Panc1 (cell line): ENCODE measurements at places on chromosomes 11 and 22. TPM values are rescaled to one million over a fixed set of nuclear protein-coding genes. Genes with fewer than 3 reads are reported as not detected.

DNA sequence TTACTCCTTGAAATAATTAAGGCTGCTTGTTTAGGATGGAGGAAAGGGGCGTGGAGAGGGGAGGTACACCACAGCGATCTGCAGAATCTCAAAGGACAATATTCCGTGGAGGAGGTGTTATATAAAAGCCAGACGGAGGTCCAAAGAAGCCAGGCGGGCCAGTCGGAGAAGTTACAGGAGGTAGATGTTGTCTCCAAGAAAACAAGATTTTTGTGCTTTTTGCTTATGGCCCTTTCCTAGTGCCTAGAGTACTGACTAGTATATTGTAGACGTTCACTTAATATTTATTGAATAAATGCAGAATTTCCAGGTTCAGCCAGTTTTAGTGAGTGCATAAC, 761 bp downstream of the ZDHHC13 start:
- no peaks in the 10 kb centered on the region; the same call in 1 of the 2 replicates for H3K36me3 ChIP-seq
- no peak for DNase-seq
- peaks cover 15% of the 10 kb centered on the region for H3K4me1 ChIP-seq
- peaks cover 2% of the 10 kb centered on the region; the same call in 1 of the 2 replicates for H3K27me3 ChIP-seq

DNA sequence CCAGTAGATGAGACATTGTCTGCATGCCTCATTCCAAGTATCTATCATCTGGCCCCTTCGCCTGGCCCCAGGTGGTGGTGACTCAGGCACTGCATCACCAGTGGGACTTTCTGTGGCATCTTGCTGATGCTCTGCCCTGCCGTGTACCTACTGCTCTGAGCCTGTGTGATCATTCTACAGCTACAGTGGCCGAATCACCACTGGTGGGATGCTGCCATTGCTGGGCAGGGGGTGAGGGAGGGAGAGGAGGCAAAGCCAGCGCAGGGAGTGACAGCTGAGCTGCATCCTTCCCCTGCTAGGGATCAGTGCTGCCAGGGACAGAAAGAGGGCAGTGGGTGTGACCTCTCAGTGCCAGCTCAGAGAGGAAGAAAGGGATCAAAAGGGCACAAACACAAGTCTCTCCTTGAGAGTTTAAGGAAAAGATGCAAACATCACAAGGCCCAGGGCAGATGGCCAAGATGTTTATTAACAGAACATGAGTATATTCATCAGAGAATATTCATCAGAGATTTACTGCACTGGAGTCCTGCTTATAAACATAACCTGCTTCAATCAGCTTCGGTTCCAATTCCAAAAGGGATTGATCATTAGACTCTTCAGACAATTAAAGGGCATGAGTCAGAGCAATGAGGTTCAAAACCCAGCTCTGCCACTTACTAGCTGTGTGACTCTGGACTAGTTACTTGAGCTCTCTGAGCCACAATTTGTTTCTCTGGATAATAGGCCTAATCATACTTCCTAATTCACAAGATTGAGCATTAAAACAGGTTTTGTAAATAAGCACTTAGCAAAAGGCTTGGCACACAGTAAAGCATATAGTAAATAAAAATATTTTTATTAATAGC, 109.8 kb downstream of the NAT10 start:
- H3K4me3 ChIP-seq = no peak overlapping the region
- H3K4me1 ChIP-seq = peaks cover 34% of the 10 kb centered on the region
- peak overlapping the region; percentile 40 for H3K27ac ChIP-seq
- peak; percentile 94 for DNase-seq
- H3K36me3 ChIP-seq = no peaks in the 10 kb centered on the region

DNA sequence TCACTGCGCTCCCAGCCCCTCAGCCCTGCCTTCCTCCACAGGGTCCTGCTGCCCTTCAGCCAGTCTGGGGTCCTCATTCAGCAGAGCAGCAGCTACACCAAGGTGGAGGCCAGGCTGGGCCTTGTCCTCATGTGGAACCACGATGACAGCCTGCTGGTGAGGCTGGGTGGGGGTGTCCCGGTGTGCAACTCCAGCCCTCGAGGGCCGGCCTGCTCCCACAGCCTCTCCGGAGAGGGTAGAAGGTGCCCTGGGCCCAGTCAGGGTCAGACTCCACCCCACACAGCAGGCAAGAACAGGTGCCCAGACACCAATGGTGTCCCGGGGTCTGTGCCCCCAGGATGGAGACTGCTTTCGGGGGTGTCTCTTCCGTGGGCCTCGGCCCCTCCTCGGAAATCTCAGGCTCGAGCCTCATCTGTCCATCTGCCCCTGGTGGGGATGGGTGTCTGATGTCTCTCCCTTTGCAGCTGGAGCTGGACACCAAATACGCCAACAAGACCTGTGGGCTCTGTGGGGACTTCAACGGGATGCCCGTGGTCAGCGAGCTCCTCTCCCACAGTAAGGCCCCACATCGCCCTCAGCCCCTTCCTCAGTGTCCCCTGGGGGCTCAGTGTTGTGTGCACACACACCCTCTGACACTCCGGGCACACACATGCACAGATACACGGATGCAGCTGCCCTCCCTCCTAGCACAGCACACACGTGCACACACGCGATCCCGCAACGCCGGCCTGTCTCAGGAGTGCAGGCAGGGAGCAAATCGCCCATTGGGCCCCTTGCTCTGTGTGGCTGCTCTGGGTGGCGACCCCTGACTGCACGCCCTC, 4.9 kb downstream of the MUC5AC start:
- no peaks in the 10 kb centered on the region for H3K27me3 ChIP-seq
- peaks cover 20% of the 10 kb centered on the region for H3K4me1 ChIP-seq
- H3K4me3 ChIP-seq = no peak overlapping the region
- H3K36me3 ChIP-seq = no peaks in the 10 kb centered on the region
- H3K27ac ChIP-seq = no peak overlapping the region
- no peak for DNase-seq

GRCh38 chr22:48737461-48738203, 1090.0 kb downstream of the BRD1 start:
- H3K27ac ChIP-seq = no peak overlapping the region
- H3K27me3 ChIP-seq = no peaks in the 10 kb centered on the region; the same call in 1 of the 2 replicates
- H3K4me3 ChIP-seq = no peak overlapping the region
- no peaks in the 10 kb centered on the region for H3K36me3 ChIP-seq
- H3K4me1 ChIP-seq = no peaks in the 10 kb centered on the region
- DNase-seq = no peak

- no peak overlapping the region for H3K4me3 ChIP-seq
- DNase-seq = no peak
- H3K27me3 ChIP-seq = no peaks in the 10 kb centered on the region
- H3K4me1 ChIP-seq = no peaks in the 10 kb centered on the region
- H3K27ac ChIP-seq = no peak overlapping the region
These were observed 483.6 kb downstream of the MN1 start for GRCh38 chr22:27317971-27318428.

The DAGLA gene
- 6.4 TPM for total RNA-seq

The FOXR1 gene
- not detected for total RNA-seq

The CASP1 gene
- 2.1 TPM for total RNA-seq

The CDCA5 gene
- total RNA-seq = 92.9 TPM

The CSF2RB gene
- not detected for total RNA-seq
